ENCODE measurements at places on chromosomes 3 and 15.
A peak's percentile ranks its signal among the peaks of the same experiment; 100 is the strongest.

- DNase-seq, result peak; percentile 79
Measured at GRCh38 chr3:130699765-130700164, 46.9 kb downstream of the PIK3R4 start.

- DNase-seq, result peak; percentile 93
Measured at GRCh38 chr15:91854639-91854990, 1.1 kb downstream of the SLCO3A1 start.

DNA sequence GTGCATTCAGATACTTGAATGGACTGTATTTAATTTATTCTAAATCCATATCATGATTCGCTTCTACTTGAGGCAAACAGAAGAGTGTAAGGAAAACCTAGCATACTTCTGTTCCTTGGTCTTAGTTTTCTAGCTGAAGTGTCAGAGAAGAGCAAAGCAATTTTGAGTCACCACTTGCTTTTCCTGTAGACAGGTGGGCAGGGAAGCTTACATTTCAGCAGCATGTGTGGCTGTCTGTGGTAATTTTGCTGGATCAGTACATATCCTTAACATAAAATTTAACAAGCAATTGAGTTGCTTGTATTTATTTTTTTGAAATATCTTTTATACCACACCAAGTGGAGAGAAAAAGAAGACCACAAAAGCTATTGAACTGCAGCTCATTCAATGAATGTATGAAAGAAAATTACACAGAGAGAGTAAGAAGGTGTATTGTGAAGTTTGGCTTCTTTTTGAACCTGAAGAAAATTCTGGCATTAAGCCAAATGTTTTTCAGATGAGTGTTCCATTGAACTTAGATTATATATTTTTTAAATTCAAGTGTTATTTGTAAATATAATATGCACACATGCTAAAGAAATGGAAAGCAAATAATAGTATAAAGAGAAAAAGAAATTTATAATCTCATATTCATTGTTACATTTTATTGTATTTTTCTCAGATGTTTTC is 747.6 kb downstream of the NAALADL2 start:
- no peak for DNase-seq

GRCh38 chr3:132655471-132655870 is 4.1 kb downstream of the ACAD11 start:
- DNase-seq, result no peak

DNA sequence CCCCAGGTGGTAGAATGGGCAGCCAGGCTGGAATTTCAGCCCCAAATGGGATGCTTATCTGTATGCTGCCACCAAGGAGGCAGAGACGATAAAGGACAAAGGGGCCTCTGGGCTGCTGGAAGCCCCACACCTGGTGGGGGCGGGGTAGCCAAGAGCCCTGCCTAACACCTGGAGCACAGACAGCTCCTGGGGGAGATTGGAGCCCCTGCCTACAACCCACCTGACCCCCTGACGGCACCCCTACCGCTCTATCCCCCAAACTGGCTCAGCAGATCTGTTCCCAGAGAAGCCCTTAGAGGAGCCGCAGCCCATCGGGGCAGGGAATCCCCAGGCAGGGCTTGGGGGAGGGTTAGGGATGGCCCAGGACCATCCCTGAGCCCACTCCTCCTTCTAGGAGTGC is 15.8 kb upstream of the SEMA3F start:
- DNase-seq, result no peak

DNA sequence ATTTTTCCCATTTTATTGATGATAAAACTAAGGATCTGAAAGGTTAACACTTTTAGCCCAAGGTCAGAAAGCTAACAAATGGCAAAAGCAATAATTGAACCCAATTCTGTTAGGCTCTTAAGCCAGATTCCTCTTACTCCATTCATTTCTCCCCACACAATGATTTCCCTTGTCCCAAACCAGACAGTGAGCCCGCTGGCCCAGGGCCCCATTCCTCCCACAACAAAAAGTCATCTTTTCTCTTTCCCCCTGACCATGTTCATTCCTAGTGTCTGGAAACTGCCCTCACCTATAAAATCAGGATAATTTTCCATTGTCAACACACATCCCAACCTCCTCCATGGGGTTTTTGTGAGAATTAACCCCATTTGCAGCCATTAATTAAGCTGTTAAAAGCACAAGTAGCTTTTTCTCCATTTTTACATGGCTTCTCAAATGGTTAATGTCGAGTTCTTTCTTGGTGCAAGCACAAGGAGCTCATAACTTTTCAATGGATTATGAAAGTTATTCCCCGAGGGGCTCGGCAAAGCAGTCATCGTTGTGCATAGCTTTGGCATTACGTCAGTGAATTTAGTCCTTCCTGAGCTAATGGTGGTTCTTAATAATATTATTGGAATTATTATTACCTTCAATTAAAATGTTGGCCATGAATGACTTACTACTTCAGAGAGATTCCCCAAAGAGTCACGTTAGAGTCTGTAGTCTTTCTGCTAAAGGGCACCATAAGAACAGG is 151.0 kb upstream of the WNT5A start:
- DNase-seq, result no peak

DNA sequence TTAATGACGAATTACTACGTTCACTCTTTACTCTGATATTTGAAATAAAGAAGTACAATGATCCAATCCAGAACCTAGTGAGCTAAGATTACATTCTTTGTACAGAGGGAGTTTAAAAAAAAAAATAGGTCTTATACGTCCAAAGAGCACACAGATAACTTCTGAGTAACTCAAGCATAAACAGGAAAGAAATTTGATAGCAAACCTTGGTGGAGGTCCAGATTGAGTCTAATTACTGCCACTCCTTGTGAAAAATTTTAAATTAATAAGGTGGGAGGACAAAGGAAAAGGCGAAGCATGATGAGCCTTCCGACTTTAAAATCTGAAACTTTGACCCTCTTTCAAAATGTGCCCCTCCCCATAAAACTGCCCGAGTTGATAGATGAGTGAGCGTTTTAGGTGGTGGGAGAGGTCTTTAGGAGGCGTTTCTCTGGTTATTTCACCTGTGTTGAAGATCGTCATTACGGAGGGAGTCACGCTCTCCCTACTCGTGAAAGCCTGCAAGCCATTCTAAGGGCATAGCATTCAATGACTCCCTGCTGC is 127.0 kb upstream of the ROBO2 start:
- DNase-seq, result no peak

DNA sequence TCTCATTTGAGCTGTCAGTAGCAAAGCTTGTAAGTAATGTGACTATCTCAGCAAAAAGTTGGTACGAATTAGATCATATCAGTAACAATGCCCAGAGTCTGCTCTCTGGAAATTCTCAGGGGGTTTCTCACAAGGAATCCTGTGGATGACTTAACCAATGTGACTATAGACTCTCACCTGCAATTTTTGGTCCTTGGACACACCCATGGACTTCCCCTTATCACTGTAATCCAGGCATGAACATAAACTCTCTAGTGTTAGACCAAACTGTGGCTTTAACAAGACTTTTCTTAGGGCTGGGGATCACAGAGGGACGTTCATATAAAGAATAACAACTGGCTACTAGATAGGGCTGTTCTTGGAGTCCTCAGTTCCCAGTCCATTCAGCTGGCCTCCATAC is 3.9 kb upstream of the ZNF80 start:
- DNase-seq, result no peak

DNA sequence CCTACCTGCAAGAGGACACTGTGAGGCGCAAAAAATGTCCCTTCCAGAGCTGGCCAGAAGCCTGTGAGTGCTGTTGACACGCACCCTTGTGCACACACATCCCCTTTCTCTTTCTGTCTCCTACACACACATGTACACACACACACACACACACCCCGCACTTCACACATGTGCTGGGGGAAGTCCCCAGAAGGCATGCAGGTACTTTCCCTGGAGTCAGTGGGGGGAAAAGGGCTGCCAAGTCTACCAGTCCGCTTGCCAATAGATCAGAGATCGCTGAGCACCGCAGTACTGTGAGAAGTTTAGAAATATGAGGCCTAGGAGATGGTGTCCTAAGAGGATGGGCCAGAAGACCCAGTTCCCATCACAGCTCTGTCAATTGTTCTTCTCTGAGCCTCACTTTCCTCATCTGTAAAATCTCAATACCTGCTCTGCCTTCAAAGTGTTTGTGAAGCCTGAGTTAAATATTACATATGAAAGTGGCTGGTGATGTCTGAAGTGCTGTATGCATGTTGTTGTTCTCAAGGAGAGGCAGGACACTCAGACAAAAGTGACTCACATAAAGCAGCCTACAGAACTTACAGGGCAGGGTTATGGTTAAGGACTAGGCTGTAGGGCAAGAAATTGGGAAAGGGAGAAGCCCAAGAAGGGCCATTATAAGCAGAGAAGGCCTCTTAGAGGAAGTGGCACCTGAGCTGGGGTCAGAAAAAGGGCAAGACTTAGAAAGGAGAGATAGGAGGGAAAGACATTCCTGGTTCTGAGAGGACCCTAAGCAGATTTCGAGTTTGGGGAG is 6.8 kb downstream of the IL17RE start:
- DNase-seq, result no peak

- DNase-seq, result no peak
Measured at GRCh38 chr15:72685301-72685924, 569 bp downstream of the HIGD2B start.

- no peak for DNase-seq
Measured at GRCh38 chr15:74389241-74390048, 22.0 kb upstream of the CYP11A1 start.

DNA sequence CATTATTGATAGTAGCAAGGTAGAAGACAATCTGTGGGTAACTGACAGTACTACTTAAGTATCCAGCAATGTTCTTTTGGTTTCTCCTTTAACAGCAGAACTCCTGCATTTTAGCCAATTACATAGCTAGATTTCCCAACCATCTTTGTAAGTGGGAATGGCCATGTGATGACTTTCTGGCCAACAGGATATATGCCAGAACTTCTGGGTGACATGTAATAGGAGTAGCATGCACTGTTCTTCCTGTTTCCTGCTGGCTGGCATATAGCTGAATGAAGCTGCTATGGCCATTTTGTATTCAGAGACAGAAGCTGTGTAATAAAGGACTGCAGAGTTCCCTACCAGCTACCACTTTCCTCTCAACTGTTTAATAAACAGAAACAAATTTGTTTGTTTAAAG is 18.0 kb downstream of the SPICE1 start:
- no peak for DNase-seq

- peak; percentile 37 for DNase-seq
Measured at GRCh38 chr3:122066331-122067213, 11.4 kb downstream of the CD86 start.

- DNase-seq, result no peak
Measured at GRCh38 chr3:28134198-28134597, 107.2 kb upstream of the CMC1 start.

- no peak for DNase-seq
Measured at GRCh38 chr15:65369651-65370050, 8.2 kb downstream of the IGDCC3 start.

- no peak for DNase-seq
Measured at GRCh38 chr3:41173926-41174885, 25.1 kb upstream of the CTNNB1 start.

- DNase-seq, result no peak
Measured at GRCh38 chr3:162555761-162556160, 1059.2 kb downstream of the OTOL1 start.

- no peak for DNase-seq
Measured at GRCh38 chr3:162632672-162633071, 1136.1 kb downstream of the OTOL1 start.

GRCh38 chr3:66487465-66487864 is 13.4 kb downstream of the LRIG1 start:
- DNase-seq, result no peak

DNA sequence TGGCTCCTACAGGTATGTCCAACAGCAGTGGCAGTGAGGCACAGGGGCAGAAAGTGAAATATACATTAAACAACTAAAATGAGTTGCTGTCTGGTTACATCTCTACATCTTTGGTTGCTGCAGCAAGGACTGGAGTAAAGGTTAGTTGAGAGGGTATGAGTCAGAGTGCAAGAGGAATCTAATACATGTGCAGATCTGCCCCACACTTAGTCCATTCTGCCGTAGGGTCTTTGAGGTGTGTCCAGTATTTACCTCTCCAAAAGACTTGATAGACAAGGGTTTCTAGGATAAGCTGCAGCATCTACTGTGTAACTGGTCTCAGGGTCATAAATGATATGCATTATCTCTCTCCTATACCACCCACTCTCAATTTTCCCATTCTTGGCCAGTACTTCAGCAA is 6.2 kb upstream of the NEDD4 start:
- DNase-seq, result no peak

DNA sequence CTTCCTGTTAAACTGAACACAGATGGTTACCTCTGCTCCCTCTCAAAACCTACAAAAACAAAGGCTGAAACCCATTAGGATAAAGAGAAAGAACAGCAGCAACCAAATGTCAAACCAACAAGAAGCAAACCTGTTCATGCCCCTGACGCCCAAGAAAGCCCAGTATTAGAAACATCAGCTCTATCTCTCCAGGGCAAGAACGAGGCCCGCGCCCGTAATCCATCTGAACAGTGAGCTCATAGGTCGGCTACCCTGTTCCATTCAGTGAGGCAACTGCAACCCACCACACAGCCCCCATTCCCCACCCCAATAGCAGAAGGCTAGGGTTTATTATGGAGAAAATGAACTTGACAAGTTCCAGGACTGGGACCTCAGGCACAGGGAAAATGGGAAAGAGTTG is 10.0 kb downstream of the LSG1 start:
- no peak for DNase-seq

- peak; percentile 84 for DNase-seq
Measured at GRCh38 chr3:120177707-120178306, 83.6 kb upstream of the GSK3B start.

- no peak for DNase-seq
Measured at GRCh38 chr15:73948982-73949381, 22.7 kb downstream of the LOXL1 start.

GRCh38 chr15:41970456-41970855 is 1.9 kb downstream of the EHD4 start:
- no peak for DNase-seq

DNA sequence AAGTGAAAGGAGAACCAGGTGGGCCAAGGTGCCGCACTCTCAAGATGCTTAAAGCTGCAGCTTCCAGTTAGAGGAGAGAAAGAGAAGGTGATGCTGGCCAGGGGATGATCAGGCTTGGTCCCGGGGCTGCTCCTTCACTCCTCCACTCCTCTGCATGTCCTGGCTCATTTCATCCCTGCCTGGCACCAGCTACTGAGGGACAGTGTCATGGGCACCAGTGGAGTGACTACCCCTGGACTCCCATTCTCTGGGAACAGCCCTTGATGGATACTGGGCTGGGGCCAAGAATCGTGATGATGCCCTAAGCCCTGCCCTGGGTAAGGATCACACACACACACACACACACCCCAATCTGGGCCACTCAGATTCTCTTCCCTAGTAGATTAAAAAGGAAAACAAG is 243.7 kb downstream of the UACA start:
- no peak for DNase-seq

- no peak for DNase-seq
Measured at GRCh38 chr3:14278799-14279625, 100.4 kb downstream of the LSM3 start.

All from AML-193 (cell line).